ENCODE measurements at places on chromosomes 12 and 14.

- H3K4me3 ChIP-seq, result no peak overlapping the region
- no peaks in the 10 kb centered on the region for H3K36me3 ChIP-seq
- no peaks in the 10 kb centered on the region for H3K4me1 ChIP-seq
- no peak overlapping the region for H3K27ac ChIP-seq
- DNase-seq, result no peak
Observed at GRCh38 chr12:32253154-32253790, 146.1 kb upstream of the FGD4 start.

DNA sequence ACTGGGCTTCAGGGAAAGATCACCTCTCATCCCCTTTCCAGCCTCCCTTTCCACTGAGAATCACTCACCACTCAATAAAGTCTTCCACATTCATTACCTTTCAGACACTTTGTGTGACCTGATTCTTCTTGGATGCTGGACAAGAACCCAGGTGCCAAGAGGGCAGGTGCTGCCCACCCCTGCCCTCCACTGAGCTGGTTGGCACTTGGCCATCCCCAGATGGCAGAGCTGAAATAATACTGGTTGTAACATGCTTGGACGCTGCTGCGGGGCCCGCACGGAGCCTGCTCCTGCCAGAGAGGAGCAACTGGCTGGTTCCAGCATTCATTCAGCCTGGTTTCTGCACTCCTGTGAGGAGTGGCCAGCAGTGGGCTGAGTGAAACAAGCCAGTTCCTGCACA, 386.7 kb upstream of the CCDC196 start:
- no peak for DNase-seq
- no peaks in the 10 kb centered on the region for H3K36me3 ChIP-seq
- H3K4me3 ChIP-seq, result no peak overlapping the region
- no peaks in the 10 kb centered on the region for H3K27me3 ChIP-seq
- H3K27ac ChIP-seq, result no peak overlapping the region

GRCh38 chr12:116709768-116710167, 28.1 kb downstream of the SPRING1 start:
- no peak overlapping the region for H3K4me3 ChIP-seq
- H3K36me3 ChIP-seq, result no peaks in the 10 kb centered on the region
- no peak overlapping the region for H3K27ac ChIP-seq
- no peak for DNase-seq
- peaks cover 5% of the 10 kb centered on the region for H3K4me1 ChIP-seq
- H3K27me3 ChIP-seq, result no peaks in the 10 kb centered on the region

- DNase-seq, result no peak
- H3K4me3 ChIP-seq, result no peak overlapping the region
- H3K27me3 ChIP-seq, result no peaks in the 10 kb centered on the region
- H3K27ac ChIP-seq, result no peak overlapping the region
- H3K4me1 ChIP-seq, result peaks cover 10% of the 10 kb centered on the region
Observed at GRCh38 chr12:110352401-110352800, 51.1 kb downstream of the ANAPC7 start.

GRCh38 chr12:93135286-93136239, 206.5 kb upstream of the EEA1 start:
- no peaks in the 10 kb centered on the region for H3K4me1 ChIP-seq
- H3K27ac ChIP-seq, result no peak overlapping the region
- no peak for DNase-seq
- no peaks in the 10 kb centered on the region for H3K27me3 ChIP-seq
- no peaks in the 10 kb centered on the region for H3K36me3 ChIP-seq

DNA sequence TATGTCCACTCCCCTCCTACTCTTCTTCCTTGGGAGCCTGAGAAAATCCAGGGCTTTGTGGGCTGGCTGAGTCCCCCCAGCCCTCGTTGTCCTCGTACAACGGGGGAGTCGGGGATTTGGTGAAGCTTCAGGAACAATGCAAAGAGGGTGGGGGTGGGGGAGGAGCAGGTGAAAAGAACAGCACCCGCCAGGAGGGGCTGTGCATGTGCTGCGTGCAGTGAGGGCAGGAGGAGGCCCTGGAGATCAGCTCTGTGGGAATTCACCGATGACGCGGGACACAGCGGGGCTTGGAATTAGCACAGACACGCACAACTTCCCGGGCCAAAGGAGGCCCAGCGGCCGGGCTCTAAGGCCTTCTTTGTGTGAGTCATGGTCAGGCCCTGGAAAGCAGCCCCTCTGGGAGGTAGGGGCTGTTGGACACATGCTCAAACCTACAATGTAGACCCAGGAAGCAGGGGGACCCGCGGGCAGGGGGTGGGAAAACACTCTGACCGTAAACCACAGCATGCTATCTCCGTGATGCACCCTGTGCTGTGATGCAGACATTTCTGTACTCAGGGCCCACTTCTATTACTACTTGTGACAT, 32.8 kb downstream of the RBM19 start:
- peaks cover 60% of the 10 kb centered on the region for H3K36me3 ChIP-seq
- DNase-seq, result no peak
- no peak overlapping the region for H3K4me3 ChIP-seq
- no peak overlapping the region for H3K27ac ChIP-seq
